ENCODE measurements at places on chromosomes 5 and 9.

DNA sequence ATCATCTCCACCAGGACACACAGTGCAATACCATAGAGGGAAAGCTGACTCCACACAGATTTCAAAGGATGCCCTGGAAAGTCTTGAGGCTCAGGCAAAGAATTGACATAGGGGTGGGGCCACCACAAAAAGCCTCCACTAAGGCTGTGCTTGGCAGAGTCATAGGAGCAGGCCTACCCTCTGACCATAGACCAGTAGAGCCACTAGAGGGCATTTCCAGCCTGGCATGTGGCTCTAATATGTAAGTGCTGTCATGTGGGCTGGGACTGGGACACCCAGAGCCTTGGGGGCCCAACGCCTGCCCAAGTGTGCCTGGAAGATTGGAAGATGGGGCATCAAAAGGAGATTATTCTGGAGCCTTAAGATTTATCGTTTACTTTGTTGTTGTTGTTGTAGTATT, 726.0 kb downstream of the DNAH5 start:
- DNase-seq: no peak

GRCh38 chr5:172860520-172861443, 26.7 kb downstream of the ERGIC1 start:
- peak; percentile 86 for DNase-seq

DNA sequence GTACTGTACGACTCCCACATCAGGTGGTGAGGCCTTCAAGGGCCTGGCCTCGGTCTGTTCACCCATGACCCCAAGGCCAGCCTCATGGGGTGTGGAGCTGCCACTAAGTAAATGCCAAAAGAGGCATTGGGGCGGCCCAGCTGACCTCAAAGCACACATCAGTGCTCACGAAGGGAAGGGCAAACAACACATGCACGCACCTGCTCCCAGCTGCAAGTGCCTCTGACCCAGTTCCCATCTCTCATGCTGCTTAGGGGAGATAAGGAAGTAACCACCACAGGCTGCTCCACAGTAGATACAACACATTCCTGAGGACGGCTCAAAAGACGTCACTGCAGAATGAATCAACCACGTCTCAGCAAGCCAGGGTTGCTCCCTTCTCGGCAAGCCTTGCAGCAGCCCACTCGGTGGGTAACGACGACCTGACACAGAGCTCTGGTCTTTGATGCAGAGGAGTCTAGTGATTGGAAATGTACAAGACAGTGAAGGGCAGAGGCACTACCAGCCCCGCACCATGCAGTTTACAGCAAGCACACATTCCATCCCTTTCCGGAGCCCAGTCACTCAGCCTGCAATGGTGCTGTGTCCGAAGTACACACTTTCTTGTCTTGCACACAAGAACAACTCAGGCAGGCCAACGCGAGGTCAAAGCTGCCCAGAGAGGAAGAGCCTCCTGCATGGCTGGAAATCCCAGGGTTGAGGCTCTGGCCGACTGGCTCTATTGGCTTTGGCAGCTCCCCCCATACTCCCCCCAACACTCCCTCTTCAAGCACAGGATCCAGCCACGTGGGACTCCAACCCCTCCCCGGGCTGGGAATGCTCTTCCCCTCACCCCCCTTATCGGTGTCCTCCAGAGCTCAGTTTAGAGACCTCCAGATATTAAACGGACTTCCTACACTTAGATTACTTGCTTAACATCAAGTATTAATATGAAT, 31.8 kb downstream of the FABP6 start:
- DNase-seq: no peak

DNA sequence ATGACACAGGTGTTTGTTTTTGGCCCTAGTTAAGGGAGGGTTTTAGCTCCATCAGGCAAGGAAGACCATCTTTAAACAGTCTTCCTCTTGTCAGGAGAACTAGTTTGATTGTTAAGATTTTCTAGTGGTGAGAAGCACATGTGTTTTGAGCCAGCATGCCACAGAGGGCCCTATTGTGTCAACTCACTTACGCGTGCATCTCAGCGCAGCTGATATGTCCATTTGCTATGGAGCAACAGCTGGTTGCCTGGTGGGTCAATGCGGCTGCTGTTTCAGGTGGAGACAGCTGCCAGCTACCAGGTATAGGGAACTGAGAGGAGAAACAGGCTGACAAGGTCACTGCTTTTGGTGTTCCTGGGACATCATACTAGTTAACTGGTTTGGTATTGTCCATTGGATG, 100.5 kb upstream of the PRRC1 start:
- no peak for DNase-seq

DNA sequence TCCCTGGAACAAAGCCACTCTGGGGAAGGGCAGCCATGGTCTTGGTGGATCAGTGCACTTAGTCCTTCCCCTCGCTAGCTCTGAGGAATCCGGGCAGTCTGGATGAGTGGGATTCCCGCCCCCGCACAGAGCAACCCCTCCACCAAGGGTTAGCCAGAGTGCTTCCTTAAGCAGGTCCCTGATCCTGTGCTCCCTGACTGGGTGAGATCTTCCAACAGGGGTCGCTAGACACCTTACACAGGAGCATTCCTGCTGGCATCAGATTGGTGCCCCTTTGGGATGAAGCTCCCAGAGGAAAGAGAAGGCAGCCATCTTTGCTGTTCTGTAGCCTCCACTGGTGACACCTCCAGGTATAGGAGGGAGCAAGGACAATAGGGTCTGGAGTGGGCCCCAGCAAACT, 228.8 kb downstream of the AP3B1 start:
- DNase-seq: no peak

DNA sequence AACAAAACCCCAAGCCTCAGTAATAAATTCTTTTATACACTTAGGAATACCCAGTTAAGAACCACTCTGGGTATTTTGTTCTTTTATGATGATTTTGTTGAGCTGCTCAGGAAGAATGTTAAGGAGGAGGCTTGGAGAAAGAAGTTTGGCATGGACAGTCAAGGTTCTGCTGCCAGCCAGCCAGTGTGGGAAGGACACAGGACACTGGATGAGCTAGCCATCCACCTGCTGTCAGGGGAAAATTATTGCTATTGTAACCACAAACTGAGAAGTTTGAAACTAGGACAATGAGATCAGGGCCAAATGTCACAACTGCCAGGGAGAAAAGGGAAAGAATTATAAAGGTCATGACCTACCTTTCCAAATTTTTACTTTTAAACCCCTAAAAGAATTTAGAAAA, 25.9 kb upstream of the ADAMTSL1 start:
- no peak for DNase-seq

DNA sequence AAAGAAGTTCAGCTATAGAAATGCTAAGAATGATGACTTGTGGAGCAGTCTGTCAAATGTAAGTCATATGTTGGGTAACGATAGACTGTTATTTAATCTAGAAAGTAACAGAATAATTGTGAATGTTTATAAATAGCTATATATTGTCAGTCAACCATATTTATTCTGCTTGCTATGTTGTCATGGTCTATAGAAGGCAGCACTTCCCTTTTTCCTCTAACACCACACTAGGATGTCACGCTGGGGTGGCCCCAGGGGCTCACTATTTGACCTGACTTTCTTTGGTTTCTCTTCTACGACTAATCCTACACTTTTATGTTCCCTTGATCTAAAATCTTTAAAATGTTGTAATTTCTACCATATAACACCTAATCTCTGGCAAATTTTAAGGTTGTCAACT, 20.5 kb downstream of the ERAP2 start:
- DNase-seq: no peak

- DNase-seq: no peak
Observed at GRCh38 chr9:91131433-91131839, 230.3 kb downstream of the AUH start.

DNA sequence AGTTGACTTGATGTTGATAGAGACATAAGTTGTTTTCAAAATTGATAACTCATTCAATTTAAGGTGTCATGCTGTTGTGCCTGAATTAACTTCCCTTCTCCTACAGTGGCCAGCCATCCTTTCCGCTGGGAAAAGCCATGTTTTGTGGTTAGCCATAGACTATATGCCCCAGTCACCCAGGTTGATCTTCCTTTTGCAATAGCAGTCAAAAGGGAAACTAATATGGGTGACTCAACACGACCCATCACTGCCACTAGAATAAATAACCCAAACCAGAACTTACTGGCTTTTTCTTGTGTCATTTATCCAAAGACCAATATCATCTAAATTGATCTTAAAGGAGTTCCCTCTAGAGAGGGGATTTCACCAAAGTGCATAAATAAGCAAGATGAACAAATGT, 87.4 kb downstream of the PTCD2 start:
- DNase-seq: no peak

DNA sequence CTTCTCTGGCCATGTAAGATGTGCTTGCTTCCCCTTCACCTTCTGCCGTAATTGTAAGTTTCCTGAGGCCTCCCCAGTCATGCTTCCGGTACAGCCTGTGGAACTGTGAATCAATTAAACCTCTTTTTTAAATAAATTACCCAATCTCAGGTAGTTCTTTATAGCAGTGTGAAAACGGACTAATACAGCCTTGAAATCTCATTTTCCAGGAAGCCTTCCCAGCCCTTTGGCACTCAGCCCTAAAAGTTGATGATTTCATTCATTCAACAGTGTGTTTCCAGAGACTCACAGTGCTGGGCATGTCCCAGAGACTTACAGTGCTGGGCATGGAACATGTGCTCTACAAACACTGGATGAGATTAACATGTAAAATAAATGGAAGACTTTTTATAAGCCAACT, 135.8 kb downstream of the DCP2 start:
- no peak for DNase-seq

GRCh38 chr9:128575916-128576315, 23.5 kb downstream of the SPTAN1 start:
- DNase-seq: no peak

GRCh38 chr5:167639273-167639672, 652.2 kb upstream of the WWC1 start:
- DNase-seq: no peak

- DNase-seq: no peak
Observed at GRCh38 chr5:110846398-110847001, 107.7 kb downstream of the SLC25A46 start.

Measured in thoracic aorta (tissue), 2 donors.